Fibroblast of the conjunctiva (primary cell): ENCODE measurements at places on chromosomes 5 and 9.

DNA sequence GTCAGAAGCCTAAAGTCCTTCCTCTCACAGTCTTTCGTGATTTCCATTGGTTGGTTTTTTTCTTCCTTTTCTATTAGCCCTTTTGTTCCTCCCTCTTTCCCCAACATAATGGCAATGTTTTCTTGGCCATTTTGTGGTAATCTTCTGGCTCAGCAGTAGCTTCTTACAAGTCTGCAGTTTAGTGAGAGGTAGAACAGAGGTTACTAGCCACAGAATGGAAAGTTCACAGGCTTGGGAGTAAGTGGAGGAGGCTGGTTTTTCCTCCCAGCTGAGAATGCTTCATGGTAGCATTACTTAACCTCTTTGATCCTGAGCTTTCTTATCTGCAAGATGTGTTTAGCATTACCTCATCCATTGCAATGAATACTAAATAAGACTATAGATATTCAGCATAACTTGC, 346.9 kb downstream of the NFIB start:
- DNase-seq, result no peak

GRCh38 chr5:53392073-53392472, 88.4 kb upstream of the FST start:
- no peak for DNase-seq

GRCh38 chr5:44356231-44356630, 33.0 kb downstream of the FGF10 start:
- no peak for DNase-seq

DNA sequence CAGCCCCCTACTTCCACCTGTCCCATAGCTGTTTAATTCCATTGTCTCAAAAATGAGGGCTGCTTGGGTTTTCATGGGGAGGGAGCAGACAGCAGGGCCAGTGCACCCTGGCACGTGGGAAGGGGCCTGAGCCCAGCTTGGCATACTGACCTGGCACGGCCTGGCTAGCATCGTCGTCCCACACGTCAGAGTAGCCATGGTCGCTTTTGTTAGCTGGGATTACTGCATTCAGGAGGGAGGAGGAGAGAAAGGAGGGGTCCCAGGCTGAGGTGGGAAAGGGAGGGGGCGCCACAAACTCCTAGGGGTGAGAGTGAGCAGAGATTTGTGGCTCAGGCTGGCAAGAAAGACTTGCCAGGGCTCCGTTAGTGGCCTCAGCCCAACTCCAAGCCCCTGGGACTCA, 21.1 kb upstream of the CYSTM1 start:
- DNase-seq, result no peak

- no peak for DNase-seq
These were observed 40.8 kb downstream of the GRAMD2B start for GRCh38 chr5:126464016-126464415.

DNA sequence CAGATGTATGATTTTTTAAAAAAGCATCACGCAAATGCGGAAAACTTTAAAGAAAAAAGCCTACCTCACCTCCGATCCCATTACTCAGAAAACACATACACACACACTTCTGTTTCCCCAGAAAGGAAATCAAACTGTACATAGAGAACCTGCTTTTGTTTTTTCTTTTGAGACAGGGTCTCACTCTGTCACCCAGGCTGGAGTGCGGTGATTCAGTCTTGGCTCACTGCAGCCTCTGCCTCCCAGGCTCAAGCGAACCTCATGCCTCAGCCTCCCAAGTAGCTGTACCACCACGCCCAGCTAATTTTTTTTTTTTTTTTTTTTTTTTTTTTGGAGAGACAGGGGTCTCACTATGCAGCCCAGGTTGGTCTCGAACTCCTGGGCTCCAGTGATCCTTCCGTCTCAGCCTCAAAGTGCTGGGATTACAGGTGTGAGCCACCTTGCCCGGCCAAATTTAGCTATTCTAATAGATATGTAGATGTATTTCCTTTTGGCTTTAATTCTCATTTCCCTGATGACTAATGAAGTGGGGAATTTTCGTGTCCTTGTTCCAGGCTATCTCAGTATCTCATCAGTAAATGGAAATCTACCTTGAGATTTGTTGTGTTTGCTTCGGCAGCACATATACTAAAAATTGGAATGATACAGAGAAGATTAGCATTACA, 25.7 kb upstream of the EEIG1 start:
- no peak for DNase-seq

DNA sequence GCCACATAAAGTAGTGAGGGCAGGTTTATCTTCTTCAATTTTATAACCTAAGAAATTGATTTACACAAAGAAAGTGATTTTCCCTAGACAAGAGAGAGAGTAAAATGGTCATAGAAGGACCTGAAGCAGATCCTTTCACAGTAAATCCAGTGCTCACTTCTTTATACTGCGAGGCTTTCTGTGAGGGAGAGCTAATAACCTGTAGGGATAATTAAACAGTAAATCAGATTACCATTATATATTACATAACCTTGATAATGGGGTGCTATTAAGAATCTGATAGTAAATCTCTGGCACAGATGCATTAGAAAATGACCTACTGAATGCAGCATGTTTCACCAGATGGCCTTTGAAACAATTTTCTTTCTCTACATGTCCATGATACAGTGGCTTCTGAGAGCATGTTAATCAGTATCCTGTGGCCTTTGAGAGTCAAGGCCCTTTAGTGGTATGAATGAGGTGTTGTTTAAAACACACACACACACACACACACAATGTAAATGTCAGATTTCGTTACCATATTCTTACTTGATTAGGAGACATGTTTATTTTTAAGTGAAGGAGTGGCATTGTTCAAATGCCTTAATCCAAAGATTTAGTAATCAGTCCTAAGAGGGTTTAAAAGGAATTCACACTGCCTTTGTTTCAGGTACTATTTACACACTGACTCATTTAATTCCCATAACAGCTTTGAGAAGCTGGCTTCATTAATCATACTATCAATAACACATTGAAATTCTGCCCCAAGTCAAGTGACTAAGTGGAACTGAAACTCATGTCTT, 124.7 kb downstream of the ALDH1A1 start:
- no peak for DNase-seq

DNA sequence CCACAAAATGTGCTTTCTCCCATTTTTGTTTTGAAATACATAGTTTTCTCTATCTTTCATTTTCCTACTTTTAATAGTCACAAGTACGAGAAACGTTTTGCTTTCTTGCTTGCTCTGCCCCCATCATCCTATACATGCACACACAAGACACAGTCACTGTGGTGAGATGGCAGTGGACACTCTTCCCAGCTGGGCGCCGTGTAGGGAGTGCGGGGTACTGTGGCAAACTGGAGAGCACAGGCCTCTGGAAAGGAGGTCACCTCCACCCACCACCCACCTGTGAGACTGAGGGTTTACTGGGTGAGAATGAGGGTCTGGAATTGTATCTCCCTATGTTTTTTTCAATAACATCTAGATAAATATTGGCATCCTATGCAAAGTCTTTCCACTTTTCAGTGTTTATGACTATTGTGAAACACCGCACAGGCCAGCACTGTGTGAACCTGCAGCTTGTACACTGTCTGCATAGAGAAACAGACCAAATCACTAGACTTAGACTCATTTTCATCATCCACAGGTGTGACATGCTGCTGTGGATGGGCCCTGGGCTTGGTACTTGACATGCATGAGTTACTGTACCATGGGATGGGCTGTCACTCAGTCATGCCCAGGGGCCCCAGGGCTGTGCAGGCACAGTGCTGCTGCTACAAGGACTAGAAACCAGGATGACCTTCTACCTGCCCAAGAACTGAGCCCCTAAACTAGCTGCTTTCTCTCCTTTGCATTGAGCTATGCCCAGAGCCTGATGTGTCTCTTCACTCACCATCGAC, 118.1 kb upstream of the LMX1B start:
- DNase-seq, result no peak
